Large intestine (tissue), 12 donors: ENCODE measurements at places on chromosomes 12 and 14.

DNA sequence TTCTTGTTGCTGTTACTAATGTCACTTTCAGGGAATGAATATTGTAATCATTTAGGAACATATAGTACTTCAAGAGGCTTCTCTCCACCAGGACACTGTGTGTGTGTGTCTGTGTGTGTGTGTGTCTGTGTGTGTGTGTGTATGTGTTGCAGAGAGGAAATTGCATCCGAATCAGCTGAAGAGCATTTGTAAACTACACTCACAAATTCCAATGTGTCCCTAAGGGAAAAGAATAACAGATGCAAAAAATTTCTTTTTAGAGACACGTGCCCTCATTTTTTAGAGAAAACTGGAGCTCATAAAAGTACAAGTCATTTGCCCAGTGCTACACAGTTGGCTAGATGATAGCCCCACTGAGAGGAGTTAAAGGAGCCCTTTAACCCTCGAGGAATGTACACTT is 168.8 kb downstream of the ANO4 start:
- DNase-seq, result no peak

- no peak for DNase-seq
Measured at GRCh38 chr14:89241257-89241656, 175.8 kb downstream of the FOXN3 start.

DNA sequence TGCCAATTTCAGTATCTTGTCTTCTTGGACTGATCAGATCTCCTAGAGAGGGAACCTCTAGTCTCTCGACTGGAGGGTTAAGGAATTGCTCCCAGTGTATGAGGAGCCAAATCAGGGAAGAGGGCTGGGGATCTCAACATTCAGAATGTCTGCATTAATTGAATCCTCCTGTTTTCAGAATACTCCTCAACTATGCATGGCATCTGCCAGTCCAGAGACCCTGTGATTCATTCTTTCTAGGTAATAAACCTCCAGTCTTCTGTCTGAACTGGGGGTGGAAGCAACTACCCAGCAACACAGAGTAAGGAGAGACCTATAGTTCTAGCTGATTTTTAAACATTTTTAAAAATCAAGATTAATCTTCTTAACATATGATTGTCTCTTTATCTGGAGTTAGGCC is 92.7 kb downstream of the AKAP6 start:
- no peak for DNase-seq

DNA sequence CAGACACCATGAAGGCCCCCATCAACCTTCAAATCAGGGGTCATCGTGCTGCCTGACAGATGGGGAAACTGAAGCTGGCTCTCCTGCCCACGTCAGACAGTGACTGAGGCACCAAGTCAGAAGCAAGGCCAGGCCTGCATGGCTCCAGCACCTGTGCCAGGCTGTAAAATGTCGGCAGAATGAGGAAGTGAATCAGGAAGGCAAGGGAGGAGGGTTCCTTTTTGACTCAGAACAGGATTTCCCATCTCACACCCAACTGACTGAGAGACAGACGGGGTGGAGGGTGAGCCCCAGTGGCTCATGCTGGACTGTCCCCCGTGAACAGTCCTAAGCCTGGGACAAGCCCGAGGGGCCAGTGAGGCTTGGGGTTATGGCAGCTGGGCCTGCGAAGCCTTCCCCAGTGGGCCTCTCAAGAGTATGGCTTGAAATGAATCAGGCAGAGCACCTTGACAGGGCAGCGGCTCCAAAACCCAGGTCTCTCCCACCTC is 20.9 kb downstream of the SYNE3 start:
- no peak for DNase-seq

DNA sequence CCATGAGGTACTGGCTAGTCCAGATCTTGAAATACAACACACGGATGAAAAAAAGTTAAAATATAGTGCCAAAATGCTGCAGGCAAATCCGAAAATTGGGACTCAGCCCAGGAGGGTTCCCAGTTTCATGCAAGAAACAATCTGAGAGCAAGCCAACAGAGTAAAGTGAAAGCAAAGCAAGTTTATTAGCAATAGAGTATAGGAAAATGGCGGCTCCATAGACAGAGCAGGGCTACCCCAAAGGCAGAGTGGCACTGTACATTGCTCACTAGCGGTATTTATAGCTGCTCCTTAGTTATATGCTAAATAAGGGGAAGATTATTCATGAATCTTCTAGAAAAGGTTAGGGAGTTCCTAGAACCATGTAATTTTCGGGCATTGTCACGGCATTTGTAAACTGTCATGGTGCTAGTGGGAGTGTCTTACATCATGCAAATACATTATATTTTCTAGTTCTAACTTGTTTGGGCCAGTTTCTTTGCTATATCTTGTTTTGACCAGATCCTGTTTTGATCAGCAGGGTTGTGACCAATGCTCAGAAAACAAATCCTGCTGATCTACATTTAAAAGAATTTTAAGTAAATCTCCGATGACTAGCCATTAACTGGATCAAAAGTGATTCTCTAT is 29.1 kb downstream of the RECQL start:
- DNase-seq, result no peak

DNA sequence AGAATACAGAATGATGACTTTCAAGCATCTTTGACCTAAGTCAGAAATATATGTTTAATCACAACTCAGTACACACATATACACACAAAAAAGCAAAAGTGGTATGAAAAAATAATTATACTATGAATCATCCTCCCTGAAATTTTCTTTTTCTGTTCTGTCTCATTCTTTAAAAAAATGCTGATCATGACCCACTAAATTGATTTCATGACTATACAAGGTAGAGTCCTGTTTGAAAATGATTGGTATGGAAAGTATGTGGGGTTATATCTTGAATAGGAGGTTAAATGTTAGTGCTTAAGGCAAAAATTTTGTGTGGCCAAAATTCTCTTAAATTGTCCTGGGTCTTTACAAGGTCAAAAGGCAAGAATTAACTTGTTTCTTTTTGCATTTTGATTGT is 80.4 kb downstream of the SUDS3 start:
- DNase-seq, result no peak

DNA sequence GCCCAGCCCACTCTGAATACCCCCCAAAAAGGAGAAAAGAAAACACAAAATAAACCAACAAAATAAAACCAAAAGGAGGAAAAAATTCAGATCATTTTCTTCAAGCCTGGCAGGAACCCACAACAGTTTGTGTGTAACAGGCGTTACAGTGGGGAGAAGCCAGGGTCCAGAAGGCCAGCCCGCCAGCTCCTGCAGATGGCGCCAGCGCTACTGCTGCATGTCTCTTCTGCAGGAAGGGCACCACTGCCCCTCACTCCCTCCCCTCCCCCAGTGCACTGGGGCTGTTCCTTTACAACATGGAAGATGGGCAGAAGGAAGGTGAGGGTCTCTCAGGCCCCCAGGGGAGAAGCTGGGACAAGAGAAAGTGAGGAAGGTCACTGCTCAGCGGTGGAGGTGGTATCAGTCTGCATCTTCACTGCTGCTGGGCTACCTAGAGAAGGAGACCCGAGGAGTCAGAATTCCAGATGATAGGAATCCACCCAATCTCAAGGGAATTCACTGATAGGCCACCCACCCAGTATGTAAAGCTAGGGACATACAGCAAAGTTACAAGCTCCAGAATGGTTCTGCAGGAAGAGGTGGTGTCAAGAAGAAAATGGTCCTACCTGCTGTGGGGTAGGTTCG is 2.3 kb upstream of the NOP2 start:
- DNase-seq, result no peak

- DNase-seq, result no peak
Measured at GRCh38 chr12:50642035-50642451, 121.9 kb upstream of the ATF1 start.

DNA sequence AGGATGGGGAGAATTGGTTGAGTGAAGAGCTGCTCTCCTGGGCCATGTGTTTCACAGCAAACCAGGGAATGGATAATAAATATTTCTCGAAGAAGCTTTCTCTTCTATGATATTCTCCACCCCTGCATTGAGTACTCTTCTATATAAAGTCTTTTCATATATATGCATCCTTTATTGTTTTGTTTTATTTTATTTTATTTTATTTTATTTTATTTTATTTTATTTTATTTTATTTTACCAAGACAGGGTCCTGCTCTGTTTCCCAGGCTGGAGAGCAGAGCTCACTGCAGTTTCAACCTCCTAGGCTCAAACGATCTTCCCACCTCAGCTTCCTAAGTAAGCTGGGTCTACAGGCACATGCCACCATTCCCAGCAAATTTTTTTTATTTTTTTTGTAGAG is 85.8 kb downstream of the SCN8A start:
- no peak for DNase-seq

DNA sequence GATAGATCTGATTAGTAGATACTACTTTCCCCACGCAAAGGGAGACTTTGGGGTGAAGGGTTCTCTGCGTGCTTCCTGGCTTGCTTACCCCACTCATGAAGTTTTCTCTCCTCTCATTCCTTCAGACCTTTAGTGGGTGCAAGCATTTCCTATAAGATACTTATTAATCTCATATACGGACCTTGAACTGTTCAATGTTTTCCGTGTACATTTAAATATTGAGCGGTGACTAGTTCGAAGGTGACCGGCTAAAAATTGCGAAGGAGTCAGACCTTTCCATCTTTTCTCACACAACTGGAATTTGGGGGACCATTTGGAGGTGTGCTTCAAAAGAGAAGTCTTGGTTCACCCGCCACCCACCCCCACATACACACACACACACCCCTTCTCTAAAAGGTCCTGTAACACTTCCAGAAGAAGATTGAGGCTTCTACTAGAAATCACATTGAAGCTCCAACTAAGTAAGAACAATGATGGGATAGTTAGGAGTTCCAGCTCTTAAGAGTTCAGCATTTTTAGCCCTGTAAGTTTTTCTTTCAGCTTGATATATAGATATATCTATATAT is 6.1 kb upstream of the FOXG1 start:
- no peak for DNase-seq

GRCh38 chr14:69692594-69692993 is 74.3 kb upstream of the SRSF5 start:
- peak; percentile 66 for DNase-seq

GRCh38 chr12:106519607-106520021 is 63.2 kb upstream of the RFX4 start:
- peak; percentile 18 for DNase-seq

GRCh38 chr14:102927878-102928411 is 5.5 kb downstream of the AMN start:
- DNase-seq, result peak; percentile 71

- no peak for DNase-seq
Measured at GRCh38 chr12:113673458-113674238, 202.0 kb upstream of the LHX5 start.

- DNase-seq, result no peak
Measured at GRCh38 chr12:50595667-50596066, 90.9 kb downstream of the DIP2B start.

GRCh38 chr14:98175436-98175835 is 1096.6 kb downstream of the BCL11B start:
- DNase-seq, result no peak

DNA sequence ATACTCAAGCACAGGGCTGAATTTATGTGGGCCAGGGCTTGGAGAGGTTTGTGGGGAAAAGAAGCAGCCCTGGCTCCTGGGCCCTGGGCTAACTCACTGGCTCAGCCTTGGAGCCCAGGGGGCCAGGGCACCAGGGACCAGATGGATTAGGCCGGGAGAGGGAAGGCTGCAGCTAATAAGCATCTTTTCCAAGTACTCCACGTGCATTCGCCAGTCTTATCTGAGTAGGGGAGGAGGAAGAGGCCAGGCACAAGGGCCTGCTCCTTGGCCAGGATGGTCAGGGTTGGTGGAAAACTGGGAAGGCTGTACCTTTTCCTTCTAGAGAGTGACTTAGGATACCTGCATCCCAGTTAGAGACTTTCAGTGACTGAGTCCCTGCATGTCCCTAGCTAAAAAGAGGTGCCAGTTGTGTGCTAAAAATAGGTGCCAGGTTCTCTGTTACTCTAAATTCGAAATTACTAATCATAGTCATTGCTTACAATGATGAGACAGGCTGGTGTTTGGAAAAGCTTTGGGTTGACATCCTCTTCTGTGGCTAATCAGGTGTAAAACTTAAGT is 1.3 kb downstream of the GLRX5 start:
- DNase-seq, result no peak

GRCh38 chr14:72128629-72129028 is 196.4 kb downstream of the RGS6 start:
- no peak for DNase-seq

GRCh38 chr12:108832730-108833354 is 24.5 kb downstream of the SSH1 start:
- no peak for DNase-seq

- DNase-seq, result peak; percentile 61
Measured at GRCh38 chr12:32365473-32366064, 33.8 kb upstream of the FGD4 start.

GRCh38 chr12:22459838-22460490 is 84.4 kb downstream of the C2CD5 start:
- peak; percentile 16 for DNase-seq

GRCh38 chr14:82999802-83000201 is 1466.1 kb upstream of the SEL1L start:
- DNase-seq, result no peak

- peak; percentile 80 for DNase-seq
Measured at GRCh38 chr12:88580051-88580871, at the start of gene KITLG. Gene KITLG (minus strand): TSS chr12:88580471. CDS start chr12:88580278, 193 bp downstream.
